ENCODE measurements at places on chromosomes 6 and 20. TPM values are rescaled to one million over a fixed set of nuclear protein-coding genes. Genes with fewer than 3 reads are reported as not detected.

GRCh38 chr20:15610787-15611186 lies 962.5 kb downstream of the KIF16B start:
- DNase-seq: no peak

- DNase-seq: no peak
Measured at GRCh38 chr20:40961686-40962640, 66.7 kb upstream of the TOP1 start.

DNA sequence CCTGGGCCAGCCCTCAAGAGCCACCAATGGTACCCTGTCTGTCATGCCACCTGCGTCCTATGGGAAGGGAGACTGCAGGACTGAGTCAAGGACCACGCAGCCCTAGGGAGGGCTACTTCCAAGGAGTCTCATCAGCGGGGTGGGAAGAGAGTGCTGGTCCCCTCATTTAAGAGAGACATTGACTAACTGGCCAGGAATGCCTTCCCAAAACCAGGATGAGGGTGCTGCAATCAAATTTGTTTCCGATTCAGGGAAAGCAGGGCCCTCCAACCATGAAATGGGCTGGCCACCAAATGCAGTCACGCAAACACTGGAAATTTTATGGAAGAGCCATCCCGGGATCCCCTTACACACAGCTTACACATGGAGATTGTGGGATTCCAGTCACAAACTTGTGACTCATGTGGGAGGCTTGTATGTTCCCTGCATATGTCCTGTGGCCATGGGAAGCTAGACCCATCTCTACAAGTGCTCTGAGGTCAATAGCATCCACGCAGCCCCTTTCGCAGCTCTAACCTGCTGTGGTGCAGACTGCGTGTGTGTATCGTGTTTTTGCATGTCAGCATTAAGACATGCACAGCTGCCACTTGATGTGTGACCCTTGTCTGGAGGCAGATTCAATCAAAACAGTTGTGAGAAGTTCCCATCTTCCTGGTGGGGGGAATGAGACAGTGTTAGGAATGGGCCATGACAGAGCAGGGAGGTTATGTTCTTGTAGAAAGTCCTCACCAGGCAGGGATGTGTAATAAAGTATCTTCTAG lies 53.0 kb upstream of the CST7 start:
- DNase-seq: no peak

DNA sequence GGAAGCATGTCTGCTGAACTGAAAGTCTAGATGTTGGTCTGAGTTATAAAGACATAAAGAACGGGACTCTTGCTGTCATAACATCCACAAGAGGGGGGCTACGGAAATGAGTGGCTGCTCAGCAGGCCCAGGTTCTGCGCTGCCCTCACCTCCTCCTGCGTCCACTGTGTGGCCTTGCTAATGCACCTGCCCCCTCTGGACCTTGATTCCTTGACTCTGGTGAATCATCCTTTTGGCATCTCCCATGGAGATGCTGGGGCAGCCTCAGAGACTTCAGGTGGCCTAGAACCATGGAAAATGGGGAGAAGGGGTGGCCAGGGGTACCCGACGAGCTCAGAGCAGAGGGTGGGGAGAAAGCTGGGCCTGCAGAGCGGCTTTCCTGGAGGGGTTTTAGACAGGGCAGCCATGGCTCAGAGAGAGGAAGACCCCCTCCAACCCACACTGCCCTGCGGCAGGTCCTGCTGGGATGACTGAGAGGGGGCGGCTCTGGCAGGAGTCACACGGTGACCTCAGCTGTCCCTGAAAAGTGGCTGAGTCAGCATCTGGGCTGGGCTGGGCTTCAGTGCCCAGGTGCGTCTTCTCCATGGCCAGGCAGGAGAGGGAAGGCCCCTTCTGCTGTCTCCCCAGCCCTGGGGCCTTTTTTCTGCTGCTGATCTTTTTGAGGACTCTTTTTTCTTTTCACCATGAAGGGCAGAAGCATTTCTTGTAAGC lies 46.9 kb downstream of the DLGAP4 start:
- DNase-seq: no peak

DNA sequence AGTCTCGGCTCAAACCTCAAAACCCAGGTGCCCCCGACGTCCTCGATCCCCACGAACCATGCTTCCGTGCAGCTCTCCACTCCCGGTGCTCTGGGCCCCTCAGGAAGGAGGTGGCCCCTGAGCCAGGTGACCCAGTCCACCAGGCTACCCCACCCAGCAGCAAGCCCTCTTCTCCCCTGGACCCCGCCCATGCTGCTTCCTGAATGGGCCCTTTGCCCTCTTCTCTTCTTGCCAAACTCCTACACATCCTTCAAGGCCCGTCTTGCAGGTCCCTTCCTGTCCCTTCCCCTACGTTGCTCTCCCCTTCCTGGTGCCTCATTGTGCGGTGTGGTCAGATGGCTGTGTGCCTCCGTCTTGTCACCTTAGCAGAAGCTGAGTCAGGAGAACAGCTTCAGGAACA lies 3.4 kb upstream of the GATA5 start:
- no peak for DNase-seq

Gene PI16
- not detected for total RNA-seq
